ENCODE measurements at places on chromosomes 2 and 18. TPM values are rescaled to one million over a fixed set of nuclear protein-coding genes. Genes with fewer than 3 reads are reported as not detected.

GRCh38 chr2:30741576-30741975 lies 65.7 kb downstream of the CAPN13 start:
- DNase-seq = no peak

DNA sequence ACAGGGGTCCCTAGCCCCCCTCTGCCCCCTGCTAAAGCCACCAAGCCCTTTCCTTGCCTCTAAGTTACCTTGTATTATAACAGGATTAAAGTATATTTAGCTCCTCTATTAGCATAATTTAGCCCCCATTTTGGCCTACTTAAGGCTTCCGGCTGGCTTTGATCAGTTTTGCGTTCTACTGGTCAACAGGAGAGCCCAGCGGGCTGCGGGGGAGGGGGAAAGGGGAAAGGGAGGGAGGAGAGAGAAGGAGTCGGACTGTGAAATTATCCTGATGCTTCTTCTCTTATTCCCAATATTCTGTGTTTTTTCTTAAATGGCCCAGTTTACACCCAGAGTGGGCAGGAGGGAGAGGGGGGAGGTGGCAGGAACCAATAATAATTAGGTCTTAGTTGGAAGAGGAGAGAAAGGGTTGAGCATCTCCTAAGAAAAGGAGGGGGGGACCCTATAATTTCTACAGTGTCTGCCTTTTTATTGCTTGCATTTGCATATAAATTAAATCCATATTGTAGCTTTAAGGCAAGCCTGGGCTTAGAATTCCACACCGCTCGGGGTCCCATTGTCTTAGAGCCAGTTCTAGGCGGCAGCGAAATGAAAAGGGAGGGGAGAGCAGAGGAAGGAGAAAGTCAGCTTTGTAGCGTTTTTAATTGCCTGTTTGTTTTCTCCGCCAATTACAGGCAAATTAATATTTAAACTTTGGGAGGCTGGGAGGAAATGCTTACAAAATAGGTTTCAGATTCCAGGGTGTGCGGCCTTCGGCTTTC lies 39.6 kb downstream of the EN1 start:
- no peak for DNase-seq

GRCh38 chr2:201130524-201131186 lies 14.7 kb downstream of the CFLAR start:
- DNase-seq = no peak

The KLHL14 gene
- total RNA-seq = 0.08 TPM

GRCh38 chr18:12711446-12711845 lies 8.6 kb downstream of the PSMG2 start:
- no peak for DNase-seq

DNA sequence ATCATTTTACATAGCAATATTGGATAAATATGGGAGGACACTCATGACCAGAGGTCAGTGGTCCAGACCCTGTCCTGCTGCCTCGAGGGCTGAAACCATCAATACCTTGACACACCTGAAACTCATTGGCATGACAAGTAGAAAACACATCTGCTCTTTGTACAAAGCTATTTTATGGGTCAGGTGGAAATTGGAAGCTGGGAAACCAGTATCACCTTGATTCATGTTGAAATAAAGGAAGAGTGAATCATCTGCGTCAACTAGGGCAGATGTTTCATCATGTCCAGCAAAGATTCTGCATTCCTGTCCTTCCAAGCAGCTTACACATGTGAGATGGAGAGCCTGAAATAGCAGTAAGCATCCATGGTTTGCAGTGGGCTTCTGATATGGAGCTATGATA lies 80.0 kb upstream of the ERBB4 start:
- no peak for DNase-seq
